ENCODE measurements at places on chromosomes 6 and 20. TPM values are rescaled to one million over a fixed set of nuclear protein-coding genes. Genes with fewer than 3 reads are reported as not detected.

GRCh38 chr20:25016471-25016870, 23.9 kb upstream of the APMAP start:
- no peak for DNase-seq

DNA sequence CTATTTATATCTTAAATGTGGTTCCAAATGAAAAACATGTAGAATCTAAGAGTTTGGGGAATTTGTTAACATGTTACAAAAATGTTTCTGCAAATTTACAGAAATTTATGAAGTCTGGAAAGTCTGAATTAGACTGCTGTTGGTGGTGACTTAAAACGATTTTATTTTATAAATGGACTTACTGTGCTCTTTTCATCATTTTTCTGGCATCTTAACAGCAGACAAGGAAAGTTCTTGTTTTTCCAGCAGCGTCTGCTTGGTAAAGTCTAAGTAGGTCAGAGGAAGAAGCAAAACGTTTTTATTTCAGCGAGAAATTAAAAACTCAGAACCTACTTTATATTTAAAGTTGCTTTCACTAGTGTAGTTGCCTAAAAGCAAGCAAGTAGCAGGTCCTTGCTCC, 48.6 kb upstream of the COL9A1 start:
- no peak for DNase-seq

DNA sequence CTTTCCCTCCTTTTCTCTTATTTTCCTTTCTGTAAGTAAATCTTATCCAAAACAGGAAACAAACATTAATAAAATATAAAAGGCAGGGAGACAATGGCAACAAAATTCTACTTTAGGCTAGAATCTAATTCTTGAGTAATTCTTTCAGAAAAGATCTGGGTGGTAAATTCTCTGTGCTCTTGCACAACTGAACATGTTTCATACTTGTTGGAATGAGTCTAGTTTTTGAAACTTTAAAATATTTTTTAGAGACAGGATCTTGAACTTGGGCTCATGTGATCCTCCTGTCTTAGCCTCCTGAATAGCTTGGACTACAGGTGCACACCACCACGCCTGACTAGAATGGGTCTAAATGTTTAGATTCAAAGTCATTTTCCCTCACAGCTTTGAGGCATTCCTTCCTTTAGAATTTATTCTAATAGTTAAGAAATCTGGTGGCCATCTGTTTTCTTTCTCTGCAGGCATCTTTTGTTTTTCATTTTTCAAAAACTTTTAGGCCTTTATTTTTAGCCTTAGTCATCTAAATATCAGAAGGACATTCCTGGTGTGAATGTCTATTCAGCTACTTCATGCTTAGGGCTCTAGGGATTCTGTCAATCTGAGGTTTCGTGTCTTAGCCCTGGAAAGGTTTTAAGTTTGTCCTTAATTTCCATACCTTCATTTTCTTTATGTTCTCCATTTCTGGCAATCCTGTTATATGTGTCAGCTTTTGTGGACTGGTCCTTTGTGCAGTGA, 76.5 kb downstream of the CDKAL1 start:
- DNase-seq = no peak

Gene UNC5CL
- 0.96 TPM for total RNA-seq

DNA sequence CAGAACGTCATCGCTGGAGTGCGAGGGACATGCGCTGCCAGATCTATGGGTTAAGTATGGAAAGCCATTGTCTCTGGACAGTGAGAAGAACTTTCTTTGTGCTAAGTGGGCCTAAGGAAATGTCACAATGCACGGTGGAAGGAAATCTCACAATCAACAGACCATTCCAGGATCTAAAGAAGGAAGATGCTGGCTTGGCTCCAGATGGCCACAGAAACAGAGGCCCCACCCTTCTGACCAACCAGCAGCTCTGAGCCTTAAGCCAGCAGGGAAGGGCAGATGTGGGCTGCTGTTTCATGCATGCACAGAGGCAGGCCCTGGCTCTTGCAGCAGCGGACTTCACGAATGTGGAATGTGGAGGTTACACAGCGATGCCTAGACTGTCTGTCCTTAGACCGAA, 156.3 kb downstream of the SOBP start:
- peak; percentile 89 for DNase-seq

- no peak for DNase-seq
Measured at GRCh38 chr20:35111141-35111888, 18.7 kb upstream of the TRPC4AP start.

Gene GGTLC1
- total RNA-seq = not detected

Gene AFG1L
- total RNA-seq = 2.9 TPM

- DNase-seq = no peak
Measured at GRCh38 chr20:61220626-61221325, 31.3 kb upstream of the CDH4 start.

Gene ADGB
- not detected for total RNA-seq

GRCh38 chr6:16828058-16828457, 66.8 kb upstream of the ATXN1 start:
- no peak for DNase-seq

GRCh38 chr20:25317351-25318075, 69.6 kb downstream of the PYGB start:
- DNase-seq = no peak

DNA sequence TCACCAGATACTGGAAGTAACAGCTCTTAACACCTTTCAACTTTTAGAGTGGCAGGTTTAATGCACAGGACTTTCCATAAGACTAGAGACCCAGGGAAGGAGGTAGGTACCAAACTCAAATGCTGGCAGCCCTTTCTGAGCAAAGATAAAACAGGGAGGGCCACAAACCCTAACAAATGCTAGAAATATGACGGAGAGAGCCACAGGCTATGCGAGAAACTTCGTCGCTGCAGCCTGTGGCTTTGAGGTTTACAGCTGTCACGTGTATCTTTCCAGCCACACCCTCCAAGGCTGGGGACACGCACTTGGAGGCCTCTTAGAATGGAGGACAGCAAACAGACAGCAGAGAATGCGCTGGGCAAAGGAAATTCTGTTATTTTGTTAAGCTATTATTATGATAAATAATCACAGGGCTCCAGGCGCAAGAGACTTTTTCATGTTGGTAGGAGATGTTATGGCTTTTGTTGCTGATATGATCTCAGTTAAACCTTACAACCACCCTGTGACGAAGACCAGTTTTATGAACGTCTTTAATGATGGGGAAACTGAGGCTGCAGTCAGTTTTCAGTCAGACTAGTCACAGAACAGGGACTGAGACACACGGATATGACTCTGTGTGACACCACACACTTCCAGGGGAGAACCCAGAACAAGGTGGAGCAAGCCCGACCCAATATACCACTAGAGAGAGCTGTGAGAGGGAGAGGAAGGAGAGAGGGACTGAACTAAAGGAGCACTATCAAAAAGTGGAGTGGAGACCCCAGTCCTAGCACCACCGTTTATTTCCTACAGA, 2.0 kb downstream of the TRAM2 start:
- DNase-seq = peak; percentile 83

Gene PDE10A
- 3.6 TPM for total RNA-seq

DNA sequence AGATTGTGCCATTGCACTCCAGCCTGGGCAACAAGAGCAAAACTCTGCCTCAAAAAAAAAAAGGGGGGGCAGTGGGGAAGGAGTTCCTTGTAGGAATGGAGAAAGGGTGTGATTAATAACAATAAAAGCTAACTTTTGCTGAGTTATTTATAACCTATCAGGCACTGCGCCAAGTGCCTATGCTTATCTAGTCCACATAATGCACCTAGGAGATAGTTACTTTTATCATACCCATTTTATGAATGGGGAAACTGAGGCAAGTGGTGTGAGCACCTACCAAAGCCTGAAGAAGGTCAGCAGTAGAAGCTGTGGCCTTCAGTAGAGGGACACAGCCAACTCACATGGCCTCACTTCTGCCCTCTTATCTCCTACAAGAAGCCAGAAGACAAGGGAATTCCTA, 13.6 kb upstream of the PPP1R16B start:
- DNase-seq = no peak

GRCh38 chr6:12230523-12230922, 59.6 kb upstream of the EDN1 start:
- DNase-seq = no peak

DNA sequence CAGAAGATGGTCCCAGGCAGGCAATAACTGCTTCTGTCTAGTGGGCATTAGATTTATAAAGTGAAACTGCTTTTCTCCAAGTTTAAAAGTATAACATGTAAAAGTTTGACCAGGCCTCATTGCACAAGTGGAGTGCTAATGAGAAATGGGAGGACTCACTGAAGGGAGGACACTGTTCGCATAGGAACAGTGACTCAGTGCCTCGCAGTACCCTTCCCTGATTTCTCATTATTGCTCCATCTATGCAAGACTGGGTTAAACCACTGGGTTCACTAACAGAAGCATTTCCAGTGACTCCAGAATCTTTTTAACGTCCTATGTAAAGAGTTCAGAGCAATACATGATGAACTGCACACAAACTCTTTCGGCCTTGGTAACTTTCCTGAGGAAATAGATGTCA, 79.6 kb downstream of the PCSK2 start:
- no peak for DNase-seq

- DNase-seq = no peak
Measured at GRCh38 chr6:168865-169455, 123.3 kb upstream of the DUSP22 start.

DNA sequence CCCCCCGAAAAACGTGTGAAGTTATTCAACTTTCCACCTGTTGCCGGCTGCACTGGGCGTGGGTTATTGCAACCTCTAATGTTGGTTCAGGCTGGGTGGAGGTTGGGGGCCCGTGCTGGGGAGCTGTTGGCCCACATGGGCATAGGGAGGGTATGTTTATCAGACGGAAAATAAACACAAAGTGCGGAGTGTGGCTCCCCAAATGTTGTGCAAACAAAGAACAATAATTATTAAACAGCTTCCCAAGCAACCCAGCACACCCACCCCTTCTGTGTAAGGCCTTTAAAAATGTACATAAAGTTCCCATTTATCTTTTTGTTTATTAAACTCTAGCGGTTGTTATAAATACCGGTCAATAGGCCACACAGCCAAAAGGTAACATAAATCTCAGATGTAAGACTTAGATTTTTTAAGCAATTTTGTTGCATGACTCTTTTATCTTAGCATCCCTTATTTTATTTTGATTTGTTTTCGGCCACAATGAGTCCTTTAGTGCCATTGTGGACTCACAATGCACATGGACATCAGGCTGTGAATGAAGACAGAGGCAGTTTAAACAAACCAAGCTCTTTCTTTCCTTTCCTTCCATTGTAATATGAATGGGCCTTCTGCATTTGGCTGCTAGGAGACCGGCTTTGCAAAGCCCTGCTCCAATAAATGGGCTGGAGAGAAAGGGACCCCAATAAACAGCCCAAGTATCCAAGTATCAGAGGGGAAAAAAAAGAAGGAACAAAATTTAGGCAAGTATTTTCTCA, 6.9 kb upstream of the DLL1 start:
- DNase-seq = peak; percentile 5

Gene THBS2
- total RNA-seq = 16.2 TPM

DNA sequence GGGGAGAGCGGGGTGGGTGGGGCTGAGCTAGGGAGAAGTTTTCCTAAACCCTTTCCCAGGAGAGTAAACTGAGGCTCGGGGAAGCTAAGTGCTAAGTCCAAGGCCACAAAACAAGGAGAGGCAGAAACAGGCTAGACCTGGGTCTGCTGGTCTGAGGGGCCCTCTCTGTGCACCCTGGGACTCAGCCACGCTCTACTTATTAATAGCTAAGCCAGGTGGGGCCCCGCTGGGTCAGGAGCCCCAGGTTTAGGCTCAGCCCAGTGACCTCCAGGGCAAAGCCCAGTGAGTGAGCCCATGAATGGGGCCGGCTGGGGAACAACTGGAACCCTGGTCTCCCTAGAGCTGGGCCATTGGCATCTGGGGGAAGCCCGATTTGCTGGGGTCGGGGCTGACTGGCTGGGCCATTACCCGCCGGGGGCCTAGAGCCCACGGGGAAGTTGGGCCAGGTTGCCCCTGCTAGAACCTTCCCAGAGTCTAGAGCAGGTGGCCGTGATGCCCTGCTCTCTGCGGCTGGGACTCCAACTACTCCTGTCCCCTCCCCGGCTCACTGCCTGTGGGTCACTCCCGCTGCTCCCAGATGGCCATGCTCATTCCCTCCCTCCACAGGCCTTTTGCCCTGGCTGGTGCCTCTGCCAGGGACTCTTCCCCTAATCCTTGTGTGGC, 24.1 kb upstream of the NOL4L start:
- DNase-seq = no peak

DNA sequence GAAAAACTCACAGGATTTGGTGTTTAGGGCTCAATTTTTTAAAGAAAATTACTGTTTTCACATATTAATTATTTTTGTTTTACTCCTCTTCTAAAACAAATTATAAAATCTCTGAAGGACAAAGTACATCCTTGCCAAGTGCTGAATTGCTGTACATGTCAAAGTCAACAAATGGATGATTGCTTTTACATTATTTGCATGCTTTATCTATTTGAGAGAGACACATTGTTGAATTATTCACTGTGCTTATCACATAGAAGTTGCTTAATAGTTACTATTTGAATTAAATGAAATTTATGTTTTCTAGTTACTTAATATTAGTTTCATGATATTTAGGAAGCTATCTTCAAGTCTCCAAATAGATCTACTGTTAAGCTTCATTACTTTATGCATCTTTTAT, 318.6 kb upstream of the PTCHD4 start:
- no peak for DNase-seq

GRCh38 chr6:72218125-72218524, 331.8 kb downstream of the RIMS1 start:
- DNase-seq = no peak

Data from right atrium auricular region (tissue), 2 donors.